Activated CD4-positive, CD25-positive, alpha-beta regulatory T cell treated with anti-CD3 and anti-CD28 coated beads, Interleukin-2, amount 50 U/mL, for 72 hours (primary cell): ENCODE measurements at places on chromosomes 3 and 15.

DNA sequence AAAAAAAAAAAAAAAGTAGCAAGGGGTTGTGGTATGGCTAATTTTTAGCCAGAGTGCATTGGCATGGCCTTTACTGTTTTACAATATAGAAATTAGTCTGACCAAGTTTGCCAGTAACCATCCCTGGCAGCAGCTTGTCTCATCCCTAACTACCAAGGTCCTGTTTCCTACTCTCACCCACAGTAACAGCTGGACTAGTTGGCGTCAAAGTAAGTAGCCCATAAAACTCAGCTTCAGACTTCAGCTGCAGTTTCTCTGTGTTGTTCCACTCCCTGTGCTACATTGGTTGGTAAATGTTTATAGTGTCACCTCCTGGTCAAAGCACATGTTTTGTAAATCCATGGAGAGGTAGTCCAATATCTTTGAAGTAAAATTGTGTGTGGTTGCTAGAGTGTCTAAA lies 691.3 kb downstream of the ZPLD1 start:
- no peak for DNase-seq

DNA sequence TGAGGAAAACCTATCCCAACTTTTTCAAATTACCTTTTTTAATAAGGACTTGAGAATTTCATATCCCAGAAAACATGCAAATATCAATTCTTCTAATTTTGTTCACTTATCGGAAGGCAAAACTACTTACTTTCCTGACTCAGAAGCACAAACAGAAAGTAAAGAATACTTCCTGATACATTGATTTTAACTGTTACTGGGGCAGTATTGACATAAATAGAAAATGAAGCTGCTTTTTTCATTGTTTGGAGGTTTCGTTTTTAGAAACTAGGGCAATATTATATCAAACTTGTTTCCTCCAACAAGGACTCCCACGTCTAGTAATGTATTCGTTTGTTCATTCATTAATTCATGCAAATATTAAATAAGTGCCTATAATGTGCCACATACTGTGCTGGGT lies 19.1 kb downstream of the PAQR9 start:
- DNase-seq = no peak

DNA sequence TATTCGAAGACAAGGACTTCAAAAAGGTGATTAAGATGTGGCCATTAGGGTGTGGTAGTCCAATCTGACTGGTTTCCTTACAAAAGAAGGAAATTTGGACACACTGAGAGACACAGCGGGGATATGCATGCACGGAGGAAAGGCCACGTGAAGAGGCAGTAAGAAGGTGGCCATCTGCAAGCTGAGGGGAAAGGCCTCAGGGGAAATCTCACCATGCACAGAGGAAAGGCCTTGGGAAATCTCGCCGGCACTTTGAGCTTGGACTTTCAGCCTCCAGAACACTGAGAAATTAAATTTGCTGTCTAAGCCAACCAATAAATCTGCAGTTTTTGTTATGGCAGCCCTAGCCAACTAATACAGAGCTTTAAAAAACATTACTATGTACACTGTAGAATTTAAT lies 78.8 kb downstream of the DLG1 start:
- DNase-seq = no peak

GRCh38 chr3:139199421-139200010 lies 144.3 kb upstream of the MRPS22 start:
- no peak for DNase-seq

- no peak for DNase-seq
Measured at GRCh38 chr15:24676431-24676830, 856 bp downstream of the NPAP1 start.

DNA sequence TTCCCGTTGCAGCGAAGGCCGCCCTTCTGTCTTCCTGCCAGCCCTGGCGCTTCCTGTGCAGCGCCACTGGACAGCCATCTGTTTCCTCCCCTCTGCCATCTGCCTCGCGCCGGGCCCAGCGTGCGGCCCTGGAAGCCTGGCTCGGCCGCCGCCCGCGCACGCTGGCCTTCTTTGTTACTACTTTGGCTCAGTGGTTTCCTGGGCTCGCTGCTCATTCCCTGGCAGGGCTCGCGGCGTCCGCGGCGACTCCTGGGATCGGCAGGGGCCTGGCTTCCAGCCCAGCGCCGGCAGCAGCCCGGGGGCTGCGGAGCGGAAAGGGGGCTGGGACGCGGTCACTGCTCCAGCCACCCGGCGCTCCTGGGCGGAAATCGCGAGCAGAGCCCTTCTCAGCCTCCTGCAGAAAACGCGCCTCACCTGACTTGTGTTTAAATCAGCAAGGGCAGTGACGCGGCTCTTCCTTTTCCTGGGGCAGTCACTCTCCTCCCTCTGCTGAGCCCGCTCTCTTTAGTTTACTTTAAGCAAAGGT lies 10.0 kb downstream of the CMTM7 start:
- peak; percentile 66 for DNase-seq

- no peak for DNase-seq
Measured at GRCh38 chr3:126558336-126559071, at the start of gene C3orf22. TSS of gene C3orf22 (minus strand) at chr3:126558932. CDS start at chr3:126553390, 5,542 bp downstream.

DNA sequence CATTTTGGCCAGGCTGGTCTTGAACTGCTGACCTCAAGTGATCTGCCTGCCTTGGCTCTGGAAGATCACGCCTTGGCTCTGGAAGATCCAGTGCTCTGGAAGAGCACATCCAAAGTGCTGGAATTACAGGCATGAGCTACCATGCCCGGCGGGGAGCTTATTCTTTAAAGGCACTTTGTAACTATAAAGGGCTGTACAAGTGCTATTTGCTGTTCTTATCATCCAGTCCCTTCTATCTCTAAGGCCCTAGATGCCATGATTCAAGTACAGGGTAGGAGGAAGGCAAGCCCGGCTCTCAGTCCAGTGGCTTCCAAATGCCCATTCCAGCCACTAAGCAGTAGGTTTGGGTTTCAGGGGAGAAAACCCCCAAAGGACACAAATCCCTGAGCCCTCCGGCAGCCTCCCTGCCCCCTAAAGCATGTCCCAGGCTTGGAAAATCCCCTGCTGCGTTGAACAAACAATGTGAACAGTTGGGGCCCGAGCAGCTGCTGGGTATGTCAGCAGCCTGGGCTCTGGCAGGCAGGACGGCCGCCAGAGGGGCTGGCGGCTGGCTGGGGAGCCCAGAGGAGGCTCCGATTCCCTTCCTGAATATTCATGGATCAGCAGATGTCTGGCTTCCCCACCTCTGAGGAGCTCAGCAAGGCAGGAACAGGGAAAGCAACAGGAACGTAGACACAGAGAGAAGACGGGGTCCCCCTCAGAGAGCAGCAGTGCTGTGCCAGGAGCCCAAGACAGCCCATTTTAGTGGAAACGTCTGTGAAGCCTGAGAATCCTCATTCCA lies 7.7 kb downstream of the IGDCC4 start:
- DNase-seq = no peak

- no peak for DNase-seq
Measured at GRCh38 chr3:8201886-8202285, 299.7 kb upstream of the LMCD1 start.

GRCh38 chr15:40247406-40247971 lies 8.6 kb downstream of the PAK6 start:
- DNase-seq = no peak

- no peak for DNase-seq
Measured at GRCh38 chr15:57509965-57510364, 81.7 kb upstream of the MYZAP start.

GRCh38 chr3:48130321-48130904 lies 57.8 kb downstream of the CDC25A start:
- no peak for DNase-seq
